ENCODE measurements at places on chromosomes 3 and 15. TPM values are rescaled to one million over a fixed set of nuclear protein-coding genes. Genes with fewer than 3 reads are reported as not detected.
A peak's percentile ranks its signal among the peaks of the same experiment; 100 is the strongest.

- DNase-seq: no peak
Observed at GRCh38 chr3:40827226-40827625, 302.5 kb downstream of the ZNF621 start.

Gene CXCR6
- not detected for total RNA-seq

Gene CCR3
- not detected for total RNA-seq

Gene KBTBD13
- total RNA-seq: 4.4 TPM

Gene MESP1
- 2.4 TPM for total RNA-seq

Gene GRK7
- total RNA-seq: 0.12 TPM

Gene SMCO1
- total RNA-seq: 3.6 TPM

Gene CHRNA5
- 0.22 TPM for total RNA-seq

DNA sequence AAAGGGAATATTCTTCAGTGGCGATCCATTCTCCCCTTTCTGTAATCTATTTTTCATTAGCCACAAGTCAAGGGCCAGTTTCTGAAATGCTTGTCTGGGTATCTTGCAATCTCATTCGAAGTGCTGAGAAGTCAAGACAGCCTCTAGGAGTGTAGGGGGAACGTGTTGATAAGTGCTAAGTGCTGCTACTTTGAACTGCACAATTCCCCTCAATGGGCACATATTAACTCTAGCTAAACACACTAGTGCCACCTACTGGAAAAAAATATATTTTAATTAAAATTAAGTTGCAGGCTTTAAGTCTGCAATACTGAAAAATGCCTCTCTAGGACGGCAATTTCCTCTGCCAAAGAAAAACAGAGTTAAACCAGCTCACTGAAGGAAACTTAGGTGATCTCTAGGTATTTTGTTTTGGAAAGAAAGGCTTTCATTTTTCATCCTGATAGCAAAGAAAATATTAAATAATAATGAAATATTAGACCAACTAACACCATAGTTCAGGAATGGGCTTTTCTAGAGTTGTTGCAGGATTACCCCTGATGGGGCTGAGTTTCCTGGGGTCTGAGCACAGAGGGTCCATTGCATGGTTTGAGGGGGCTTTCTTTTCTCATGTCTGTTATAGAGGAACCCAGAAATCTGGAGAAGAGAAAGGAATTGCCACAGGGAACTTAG, 181.9 kb upstream of the KBTBD8 start:
- no peak for DNase-seq

GRCh38 chr3:94928921-94929320, 866.1 kb downstream of the NSUN3 start:
- no peak for DNase-seq

GRCh38 chr3:183180110-183180783, 17.7 kb upstream of the LAMP3 start:
- peak; percentile 46 for DNase-seq

Gene LRRC34
- total RNA-seq: 2.9 TPM

DNA sequence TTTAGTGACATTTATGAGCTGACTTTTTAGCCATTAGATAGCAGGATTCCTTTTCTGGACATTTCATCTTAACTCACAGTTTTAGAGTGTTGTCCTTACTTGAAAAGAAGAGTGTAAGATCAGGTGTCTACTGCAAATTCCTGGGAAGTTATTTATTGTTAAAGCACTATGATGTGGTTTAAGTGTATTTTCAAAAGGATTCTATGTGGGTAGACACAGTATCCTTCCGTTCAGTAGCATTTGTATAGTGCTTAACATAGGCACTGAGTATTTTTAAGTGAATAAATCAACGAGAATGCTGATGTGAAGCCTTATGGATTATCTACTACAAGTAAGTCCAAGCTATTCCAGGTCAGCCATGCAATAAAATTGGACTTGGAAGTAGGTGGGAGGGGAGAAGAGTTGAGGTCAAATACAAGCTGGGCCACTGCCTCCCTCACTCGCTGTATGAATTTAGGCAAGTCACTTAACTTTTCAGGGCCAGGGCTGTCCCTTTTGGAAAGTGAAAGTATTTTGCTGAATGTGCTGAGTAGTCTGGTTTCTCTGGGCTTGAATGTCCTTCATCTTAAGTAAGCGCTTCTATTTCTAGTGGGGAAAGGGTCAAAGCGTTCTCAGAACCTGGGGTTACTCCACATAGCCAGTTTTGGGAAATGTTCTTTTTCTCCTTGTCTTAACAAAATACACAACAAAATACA, 48.6 kb downstream of the GAP43 start:
- no peak for DNase-seq

DNA sequence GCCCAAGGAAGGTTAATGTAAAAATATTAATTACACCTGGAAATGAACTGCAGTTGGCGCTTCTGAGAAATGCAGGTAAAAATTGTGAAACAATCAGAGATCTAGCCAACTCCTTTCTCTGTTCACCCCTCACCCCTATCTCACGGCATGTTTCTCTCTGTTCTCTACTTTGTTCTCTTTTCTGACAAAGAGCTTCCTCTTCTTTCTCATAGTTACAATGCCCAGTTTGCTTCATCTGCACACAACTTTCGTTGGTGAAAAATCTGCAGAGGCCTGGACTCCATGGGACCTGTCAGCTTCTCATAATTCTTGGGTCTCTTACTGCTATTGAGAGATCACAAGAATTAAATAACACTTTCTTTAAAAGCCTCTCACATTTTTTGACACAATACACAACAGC, 212.9 kb upstream of the LRRN1 start:
- no peak for DNase-seq

GRCh38 chr3:142664311-142664710, 59.5 kb upstream of the TRPC1 start:
- DNase-seq: no peak
